Amygdala (tissue), 56 donors: ENCODE measurements at places on chromosomes 2 and 18.

DNA sequence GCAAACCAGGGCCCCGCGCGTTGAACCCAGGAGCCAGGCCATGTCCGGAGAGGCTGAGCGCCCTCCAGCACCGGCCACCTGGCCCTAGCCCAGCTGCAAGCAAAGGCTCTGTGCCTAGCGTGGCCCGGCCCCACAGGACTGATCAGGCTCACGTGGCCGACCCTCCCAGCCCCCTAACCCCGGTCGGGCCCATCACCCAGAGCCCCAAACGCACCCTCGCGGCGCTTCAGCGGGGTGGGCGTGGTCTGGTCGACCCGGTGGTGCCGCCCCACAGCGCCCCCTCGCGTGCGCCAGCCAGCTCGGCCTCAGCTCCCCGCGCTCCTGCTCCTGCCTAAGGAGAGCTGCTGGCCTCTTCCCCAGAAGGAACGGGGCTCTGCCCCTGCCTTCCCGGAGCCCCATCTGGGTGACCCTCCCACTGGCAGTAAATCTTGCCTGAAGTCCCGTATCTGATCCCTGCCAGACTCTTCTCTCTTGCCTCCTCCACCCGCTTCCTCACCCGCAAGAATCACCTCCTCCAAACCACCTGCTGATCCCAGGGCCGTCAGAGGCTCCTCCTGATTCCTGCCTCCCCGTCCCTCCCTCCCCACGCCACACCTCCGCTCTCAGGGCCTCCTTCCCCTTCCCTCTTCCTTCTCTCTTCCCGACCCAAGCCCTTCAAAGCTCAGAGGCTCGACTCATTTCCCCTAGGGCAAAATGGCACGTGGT, 12.3 kb upstream of the TEX51 start:
- DNase-seq, result peak; percentile 14

- no peak for DNase-seq
Observed at GRCh38 chr18:59909289-59910036, 9.7 kb downstream of the PMAIP1 start.

GRCh38 chr18:42045346-42045745, 90.3 kb downstream of the PIK3C3 start:
- DNase-seq, result no peak

DNA sequence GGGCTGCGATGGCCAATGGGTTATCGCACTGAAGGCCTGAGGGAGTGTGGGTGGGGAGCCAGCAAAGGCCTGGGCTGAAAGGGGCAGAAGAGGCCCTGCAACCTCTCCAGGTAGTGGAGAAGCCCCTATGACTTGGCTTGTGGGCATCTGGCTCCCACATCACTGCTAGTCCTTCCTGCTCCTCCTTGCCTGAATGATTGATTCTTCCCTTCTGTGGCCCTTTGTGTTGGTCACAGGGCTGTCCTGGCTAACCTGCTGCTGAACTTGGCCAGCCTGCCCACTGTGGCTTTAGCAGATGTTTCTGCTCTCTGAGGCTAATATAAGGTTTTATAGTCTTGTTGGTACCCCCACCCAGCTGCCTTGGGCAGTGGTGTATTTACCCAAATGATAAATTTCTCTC, 136.2 kb upstream of the ALPP start:
- no peak for DNase-seq

DNA sequence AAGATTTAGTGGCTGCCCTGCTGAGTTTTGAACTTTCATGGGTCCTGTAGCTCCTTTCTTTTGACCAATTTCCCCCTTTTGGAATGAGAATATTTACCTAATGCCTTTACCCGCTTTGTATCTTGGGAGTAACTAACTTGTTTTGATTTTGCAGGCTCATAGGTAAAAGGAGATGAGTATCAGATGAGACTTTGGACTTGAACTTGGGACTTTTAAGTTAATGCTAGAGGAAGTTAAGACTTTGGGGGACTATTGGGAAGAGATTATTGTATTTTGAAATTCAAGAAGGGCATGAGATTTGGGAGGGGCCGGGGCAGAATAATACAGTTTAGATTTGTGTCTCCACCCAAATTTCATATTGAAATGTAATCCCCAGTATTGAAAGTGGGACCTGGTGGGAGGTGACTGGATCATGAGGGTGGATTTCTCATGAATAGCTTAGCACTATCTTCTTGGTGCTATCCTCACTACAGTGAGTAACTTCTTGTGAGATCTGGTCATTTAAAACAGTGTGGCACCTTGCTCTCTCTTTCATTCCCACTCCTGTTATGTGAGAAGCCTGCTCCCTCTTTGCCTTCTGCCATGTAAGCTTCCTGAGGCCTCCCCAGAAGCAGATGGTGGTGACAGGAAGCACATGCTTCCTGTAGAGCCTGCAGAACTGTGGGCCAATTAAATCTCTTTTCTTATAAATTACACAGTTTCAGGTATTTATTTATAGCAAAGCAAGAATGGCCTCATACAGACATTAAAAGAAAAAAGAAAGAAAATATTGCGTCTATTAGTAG, 6.1 kb downstream of the ADI1 start:
- DNase-seq, result no peak

- DNase-seq, result no peak
Observed at GRCh38 chr2:220377482-220378155, 750.2 kb downstream of the SLC4A3 start.

DNA sequence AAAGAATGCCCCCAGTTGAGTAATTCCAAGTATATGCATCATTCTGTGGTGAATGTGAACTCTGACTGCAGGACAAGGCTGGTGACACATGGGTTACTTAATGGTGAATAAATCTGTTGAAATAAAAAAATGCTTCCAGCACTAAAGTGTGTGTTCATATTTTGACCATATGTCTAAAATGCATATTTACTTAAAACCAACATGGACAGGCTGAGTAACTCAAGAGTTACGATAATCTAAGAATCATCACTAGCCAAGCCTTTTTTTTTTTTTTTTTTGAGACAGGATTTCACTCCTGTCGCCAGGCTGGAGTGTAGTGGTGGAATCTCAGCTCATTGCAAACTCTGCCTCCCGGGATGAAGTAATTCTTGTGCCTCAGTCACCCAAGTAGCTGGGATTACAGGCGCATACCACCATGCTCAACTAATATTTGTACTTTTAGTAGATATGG, 47.1 kb upstream of the CCBE1 start:
- no peak for DNase-seq

GRCh38 chr2:39568116-39568515, 97.6 kb upstream of the TMEM178A start:
- no peak for DNase-seq

GRCh38 chr2:200585730-200586643, at the start of gene AOX1:
AOX1 (plus strand) TSS chr2:200586014; CDS start chr2:200586109, 95 bp downstream.
- DNase-seq, result no peak

DNA sequence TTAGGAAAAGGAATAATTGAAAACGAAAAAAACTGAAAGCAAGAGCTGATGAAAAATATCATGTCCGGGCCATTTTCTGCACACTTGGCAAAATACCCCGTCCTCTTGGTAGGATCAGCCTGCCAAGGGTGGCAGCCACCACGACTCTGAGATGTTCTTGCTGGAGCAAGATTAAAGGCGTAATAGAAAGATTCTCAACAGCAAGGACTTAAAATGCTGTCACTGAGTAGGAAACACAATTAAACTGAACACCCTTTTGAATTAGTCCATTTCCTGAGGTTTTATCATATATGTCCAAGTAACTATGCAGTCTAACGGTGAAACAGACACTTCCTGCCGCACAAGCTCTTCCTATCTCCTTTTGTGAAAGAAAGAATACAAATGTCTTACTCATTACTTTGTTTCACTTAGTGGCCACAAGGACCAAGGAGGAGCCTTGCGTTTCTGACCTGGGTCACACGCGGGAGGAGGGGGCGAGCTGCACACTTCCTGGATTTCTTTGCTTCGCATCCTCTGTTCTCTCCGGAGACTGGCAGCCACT, 222.7 kb downstream of the PIEZO2 start:
- no peak for DNase-seq

- DNase-seq, result no peak
Observed at GRCh38 chr18:21991886-21992285, 177.5 kb upstream of the GATA6 start.

DNA sequence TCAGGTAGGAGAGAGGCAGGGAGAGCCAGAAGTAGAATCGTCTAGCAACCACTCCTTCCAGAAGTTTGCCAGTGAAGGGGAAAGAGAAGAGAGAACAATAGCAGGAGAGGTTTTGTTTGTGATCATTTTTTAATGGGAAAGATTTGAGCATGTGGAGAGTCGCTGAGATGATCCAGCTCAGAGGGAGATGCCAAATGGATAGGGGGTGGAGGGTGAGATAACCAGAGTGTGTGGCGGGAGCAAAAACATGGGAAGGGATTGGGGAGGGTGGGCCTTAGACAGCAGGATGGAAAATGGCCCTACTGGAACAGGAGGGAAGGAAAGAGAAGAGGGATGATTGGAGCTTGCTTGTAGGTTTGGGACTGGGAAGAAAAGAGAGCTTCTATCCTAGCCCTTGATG, 269.8 kb downstream of the GLI2 start:
- DNase-seq, result no peak

GRCh38 chr2:109537565-109538222, 76.1 kb downstream of the SEPTIN10 start:
- DNase-seq, result no peak

DNA sequence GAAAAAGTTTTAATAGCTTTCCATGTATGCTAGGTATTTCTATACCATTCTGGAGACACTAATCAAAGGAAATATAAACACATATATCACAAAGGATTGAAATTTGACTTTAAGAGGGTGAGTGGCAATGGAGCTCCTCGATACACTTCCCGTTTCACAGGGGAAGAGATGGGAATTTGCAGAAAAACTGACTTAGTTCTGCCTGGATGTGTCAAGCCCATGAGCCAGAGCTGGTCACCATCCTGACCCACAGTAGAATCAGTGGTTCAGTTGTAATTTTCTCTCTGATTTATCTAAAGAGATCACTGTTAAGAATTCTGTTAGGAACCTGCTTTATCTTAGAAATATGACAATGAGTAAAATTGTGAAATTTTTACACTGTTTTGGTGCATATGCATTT, 34.2 kb downstream of the PLCL1 start:
- DNase-seq, result no peak

- DNase-seq, result no peak
Observed at GRCh38 chr2:47024046-47024445, 108.4 kb upstream of the MCFD2 start.

DNA sequence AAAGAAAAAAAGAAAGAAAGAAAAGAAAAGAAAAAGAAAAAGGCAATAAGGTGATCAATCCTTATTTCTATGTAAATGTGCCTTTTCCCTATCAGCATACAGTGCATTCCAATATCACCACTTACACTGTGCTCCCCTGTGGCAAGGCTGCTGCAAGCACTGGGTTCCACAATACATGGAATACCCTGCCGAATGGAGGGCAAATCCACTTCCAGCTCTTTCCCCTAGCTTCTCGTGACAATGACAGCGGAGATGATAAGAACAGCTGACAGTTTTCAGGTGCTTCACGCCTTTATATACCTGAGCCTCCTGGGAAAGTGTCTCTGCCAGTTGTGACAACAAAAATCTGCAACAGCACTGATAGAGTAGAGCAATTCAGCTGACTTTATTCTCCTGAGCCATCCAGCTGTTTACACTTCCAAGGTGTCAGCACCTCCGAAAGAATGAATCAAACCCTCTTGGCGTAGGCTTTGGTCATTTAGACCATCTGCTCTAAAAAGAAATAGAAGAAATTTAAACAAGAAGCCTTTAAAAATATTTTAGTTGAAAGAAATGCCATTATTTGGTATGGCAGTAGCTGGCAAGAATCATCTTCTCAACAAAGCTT, 135.2 kb upstream of the RNF152 start:
- DNase-seq, result no peak

GRCh38 chr2:17052001-17052400, 386.4 kb upstream of the CYRIA start:
- no peak for DNase-seq

DNA sequence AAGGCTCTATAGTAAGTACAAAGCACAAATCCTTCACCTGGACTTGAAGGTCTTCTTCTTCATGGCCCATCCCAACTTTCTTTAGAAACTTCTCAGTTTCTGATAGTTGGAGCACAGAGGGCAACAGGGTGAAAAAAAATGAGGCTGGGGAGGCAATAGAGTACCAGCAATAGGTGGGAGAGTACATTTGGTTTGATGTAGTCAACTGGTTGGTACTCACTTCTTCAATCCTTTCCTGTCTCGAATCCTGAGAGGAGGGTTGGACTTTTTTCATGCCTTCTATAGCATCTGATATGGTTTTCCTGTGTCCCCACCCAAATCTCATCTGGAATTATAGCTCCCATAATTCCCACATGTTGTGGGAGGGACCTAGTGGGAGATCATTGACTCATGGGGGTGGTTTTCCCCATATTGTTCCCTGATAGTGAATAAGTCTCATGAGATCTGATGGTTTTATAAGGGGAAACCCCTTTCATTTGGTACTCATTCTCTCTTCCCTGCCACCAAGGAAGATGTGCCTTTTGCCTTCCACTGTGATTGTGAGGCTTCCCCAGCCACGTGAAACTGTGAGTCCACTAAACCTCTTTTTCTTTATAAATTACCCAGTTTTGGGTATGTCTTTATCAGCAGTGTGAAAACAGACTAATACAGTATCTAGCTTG, 75.9 kb upstream of the LCLAT1 start:
- DNase-seq, result no peak

DNA sequence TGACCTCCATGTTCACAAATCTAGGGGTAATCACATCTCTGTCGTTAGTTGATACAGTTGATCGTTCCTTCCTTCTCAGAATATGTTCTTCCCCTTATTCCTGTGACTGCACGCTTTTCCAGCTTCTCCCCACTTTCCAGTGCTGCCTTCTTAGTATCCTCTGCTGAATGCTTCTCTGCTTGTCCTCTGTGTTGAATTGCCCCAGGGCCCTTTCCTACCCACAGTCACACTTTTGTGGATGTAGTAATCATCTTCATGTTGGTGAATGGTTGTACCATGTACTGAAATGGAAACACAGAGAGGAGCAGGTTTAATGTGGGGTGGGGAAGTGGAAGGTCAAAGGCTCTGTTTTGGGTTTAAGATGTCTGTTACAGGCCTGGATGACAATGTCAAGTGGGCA, 47.2 kb downstream of the EML6 start:
- DNase-seq, result no peak

- DNase-seq, result no peak
Observed at GRCh38 chr18:331221-331821, 63.5 kb upstream of the THOC1 start.

DNA sequence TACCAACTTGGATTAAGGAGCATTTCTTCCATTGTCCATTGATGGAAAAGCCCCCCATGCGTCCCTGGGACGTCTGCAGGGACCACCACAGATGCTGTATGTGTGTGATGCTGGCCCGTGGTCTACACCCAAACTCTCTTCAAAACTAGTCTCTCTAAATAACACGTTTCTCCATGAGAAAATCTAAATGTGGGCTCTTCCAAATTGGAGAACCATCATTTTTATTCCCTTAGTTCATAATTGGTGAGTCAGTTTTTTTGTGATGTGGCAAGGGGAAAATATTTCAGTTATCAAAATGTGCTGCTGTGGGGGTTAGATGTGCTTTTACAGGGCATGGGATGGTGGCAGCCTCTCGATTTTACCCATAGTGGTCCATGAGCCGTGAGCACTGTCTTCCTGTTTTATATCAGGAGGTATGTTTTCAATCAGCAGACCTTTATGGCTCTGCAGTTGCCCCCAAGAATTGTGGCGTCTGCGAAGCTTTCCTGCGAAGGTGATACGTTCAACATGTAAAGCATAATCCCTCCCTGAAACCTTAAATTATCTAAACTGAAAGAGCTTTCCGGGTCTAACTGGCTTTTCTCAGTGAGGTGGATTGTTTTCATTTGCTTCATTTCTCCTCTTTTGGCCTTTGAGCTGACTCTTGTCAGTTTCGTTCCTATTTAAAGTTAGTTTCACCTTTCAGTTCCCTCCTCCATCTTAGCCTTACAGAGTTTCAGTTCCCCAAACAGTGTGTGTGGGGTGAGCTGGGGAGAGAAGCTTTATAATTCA, 78.4 kb downstream of the SETBP1 start:
- DNase-seq, result no peak

- no peak for DNase-seq
Observed at GRCh38 chr18:2910751-2911425, 64.1 kb downstream of the EMILIN2 start.
